ENCODE measurements at places on chromosomes 13 and 19.
A peak's percentile ranks its signal among the peaks of the same experiment; 100 is the strongest.

GRCh38 chr13:46641274-46642081 is 88.5 kb downstream of the LRCH1 start:
- DNase-seq, result no peak

GRCh38 chr13:80469853-80470381 is 129.0 kb upstream of the SPRY2 start:
- DNase-seq, result no peak

DNA sequence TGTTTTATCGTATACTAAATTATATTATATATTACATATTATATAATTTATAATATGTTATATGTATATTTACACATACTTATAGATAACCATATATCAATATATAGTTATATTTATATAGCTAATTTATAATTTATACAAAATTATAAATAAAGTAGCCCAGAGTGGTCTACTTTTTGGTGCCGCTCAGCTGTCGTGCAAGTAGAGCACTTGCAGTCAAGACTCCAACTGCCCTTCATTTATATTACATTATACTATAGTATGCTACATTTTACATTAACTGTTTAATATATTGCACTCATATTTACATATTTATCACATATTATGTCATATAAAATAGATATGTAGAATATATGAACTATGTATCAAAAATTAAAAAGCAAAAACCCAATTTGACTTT is 1124.7 kb upstream of the MIR17HG start:
- no peak for DNase-seq

GRCh38 chr19:20479483-20479882 is 86.1 kb downstream of the ZNF737 start:
- no peak for DNase-seq

DNA sequence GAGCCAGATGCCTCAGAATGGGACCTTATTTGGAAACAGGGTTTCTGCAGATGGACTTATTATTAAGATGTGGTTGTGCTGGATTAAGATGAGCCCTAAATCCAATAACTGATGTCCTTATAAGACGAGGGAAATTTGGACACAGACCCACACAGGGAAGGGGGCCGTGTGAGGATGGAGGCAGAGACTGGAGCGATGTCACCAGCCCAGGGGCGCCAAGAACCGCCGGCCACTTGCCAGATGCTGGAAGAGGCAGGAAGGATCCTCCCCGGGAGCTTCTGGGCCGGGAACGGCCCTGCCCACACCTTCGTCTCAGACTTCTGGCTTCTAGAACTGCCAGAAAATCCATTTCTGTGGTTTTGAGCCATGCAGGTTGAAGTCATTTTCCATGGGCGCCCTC is 26.6 kb downstream of the GNG7 start:
- no peak for DNase-seq

- peak; percentile 3 for DNase-seq
Observed at GRCh38 chr13:99656844-99657381, 155.6 kb downstream of the TM9SF2 start.

GRCh38 chr13:28346154-28346553 is 148.8 kb downstream of the FLT1 start:
- no peak for DNase-seq

GRCh38 chr13:21231426-21231940 is 55.0 kb downstream of the MRPL57 start:
- no peak for DNase-seq

GRCh38 chr13:46620029-46620428 is 67.1 kb downstream of the LRCH1 start:
- DNase-seq, result no peak

DNA sequence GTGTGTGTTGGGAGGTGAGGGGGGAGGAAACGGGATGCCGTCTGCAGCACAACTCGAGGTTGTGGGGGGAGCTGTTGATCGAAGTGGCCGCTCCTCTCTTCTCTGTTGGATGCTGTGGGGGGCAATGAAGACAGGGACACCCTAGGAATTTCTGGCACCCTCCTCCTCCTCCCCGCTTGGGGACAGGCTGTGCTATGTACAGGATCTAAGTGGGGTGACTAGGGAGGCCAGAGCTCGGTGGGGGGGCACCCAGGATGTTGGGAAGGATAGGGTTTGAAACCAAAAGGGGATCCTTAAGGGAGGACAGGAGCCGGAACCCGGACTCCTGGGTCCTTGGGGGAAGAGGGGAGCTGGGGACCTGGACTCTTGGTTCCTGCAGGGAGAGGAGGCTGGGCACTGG is 2.0 kb downstream of the GRIN2D start:
- no peak for DNase-seq

- no peak for DNase-seq
Observed at GRCh38 chr19:16944626-16945363, 56.0 kb downstream of the F2RL3 start.

GRCh38 chr13:51845574-51846318 is 769 bp upstream of the TMEM272 start:
- no peak for DNase-seq

DNA sequence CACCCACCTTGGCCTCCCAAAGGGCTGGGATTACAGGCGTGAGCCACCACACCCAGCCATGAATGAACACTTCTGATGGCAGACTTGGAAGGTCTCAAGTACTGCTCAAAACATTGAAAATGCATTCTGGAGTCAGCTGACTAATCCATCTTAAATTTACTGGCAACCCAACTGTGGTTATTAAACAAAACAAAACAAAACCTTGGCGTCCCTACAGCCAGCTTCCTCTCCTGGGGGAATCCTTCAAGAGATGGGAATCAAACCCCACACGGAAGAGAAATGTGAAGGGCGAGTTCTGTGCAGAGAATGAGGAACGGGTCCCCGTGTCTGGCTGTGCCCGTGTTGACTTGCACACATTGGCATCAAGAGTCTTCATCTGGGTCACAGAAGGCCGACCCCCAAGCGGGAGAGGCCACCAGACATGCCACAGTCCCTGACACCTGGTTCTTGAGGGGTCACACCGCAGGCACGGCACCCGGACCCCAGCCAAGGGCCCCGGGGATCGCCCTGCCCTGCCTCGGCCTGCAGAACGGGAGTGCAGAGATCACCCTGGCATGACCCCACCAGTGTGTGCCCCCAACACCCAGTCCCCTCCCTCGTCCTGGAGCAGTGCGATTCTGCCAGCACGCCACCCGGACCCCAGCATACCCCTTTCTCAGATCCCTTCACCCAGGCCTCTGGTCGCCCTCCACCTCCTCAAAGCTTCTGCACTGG is 3.2 kb downstream of the MAP2K2 start:
- no peak for DNase-seq

DNA sequence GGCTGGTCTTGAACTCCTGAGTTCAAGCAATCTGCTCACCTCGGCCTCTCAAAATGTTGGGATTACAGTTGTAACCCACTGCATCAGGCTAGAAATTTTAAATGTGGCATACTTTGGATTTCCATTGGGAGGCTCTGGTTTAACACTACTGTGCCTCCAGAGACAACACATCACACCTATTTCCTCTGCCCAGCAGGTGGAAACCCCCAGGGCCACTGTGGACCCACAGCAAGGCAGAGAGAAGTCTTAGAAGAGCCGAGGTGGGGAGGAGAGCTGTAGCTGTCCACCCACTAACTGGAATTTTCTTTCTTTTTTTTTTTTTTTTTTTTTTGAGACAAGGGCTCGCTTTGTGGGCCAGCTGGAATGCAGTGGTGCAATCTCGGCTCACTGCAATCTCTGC is 39.4 kb downstream of the IER2 start:
- DNase-seq, result no peak

DNA sequence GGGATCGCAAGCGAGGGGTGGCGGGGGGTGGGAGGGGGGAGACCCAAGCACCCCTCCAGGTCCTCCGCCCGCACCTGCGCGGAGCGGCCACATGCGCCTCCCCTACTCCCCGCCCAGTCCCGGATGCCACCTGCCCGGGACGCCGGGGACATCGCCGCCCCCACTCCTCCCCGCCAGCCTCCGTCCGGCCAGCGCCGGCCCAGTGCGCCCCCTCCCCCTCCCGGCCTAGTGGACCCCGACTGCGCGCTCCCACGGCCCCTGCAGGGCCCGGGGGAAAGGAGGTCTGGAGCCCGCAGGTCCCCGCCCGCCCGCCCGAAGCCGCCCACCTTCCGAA is 263 bp downstream of the RHPN2 start:
- no peak for DNase-seq

DNA sequence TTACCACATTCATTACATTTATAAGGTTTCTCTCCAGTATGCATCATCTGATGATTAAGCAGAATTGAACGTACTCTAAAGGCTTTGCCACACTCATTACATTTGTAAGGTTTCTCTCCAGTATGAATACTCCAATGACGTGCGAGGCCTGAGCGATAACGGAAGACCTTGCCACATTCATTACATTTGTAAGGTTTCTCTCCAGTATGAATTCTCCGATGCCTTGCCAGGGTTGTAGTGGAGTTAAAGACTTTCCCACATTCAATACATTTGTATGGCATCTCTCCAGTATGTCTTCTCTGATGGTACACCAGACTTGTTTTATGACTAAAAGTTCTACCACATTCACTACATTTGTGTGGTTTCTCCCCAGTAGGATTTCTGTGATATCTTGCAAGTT is 16.8 kb upstream of the ZNF432 start:
- no peak for DNase-seq

GRCh38 chr19:11680689-11681302 is 58.0 kb downstream of the ZNF823 start:
- no peak for DNase-seq

DNA sequence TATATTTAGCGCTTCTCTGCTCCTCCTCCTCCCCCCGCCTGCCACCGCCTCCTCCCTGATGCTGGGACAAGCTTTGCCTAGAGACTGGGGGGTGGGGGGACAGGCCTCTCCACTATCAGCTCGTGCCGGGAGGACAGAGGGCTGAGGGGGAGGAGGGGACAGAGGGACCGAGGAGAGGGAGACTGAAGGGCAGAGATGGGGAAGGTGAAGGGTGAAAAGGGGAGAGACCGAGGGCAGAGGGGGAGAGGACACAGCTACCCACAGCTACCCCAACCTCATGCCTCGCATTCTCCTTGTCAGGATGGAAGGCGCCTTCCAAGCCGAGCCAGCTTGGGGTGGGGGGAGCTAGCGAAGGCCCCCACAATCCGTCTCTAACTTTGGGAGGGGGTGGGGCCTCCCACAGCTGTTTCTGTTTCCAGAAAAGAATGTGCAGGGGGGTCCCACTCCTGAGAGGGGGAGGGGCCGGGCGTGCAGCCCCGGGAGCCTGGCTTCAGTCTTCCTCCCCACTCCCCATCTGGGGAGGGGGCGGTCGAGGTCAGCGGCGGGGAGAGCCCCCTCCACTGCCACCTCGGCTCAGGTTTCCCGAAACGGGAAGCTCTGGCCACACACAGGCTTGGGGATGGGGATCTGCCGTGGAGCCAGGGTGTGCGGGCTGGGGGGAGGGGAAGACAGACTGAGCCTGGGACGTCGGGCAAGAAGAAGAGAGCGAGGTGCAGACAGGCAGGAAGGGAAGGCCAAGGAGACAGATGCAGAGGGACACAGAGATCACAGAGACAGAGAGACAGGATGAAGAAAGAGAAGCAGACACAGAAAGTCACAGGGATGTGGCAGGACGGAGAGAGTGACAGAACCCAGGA is 1.6 kb downstream of the DACT3 start:
- no peak for DNase-seq

DNA sequence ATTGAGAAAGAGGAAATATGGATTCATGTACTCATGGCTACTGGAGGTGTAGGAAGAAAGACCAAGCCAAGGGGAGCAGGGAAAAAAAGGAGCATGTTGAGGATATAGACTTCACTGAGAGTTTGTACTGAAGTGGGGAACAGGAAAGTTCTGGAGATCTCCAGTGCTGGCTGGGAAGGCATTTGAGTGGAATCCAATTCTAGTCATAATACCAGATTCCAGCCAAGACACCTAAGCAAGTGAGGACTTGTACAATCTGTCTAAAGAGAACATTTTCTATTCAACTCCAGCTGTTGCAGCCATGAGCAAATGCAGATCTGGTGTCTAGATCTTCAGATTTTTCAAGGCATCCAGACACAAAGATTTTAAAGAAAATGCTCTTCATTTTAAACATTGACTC is 412.5 kb downstream of the OXGR1 start:
- no peak for DNase-seq

GRCh38 chr19:51688671-51689571 is 4.2 kb upstream of the SPACA6 start:
- no peak for DNase-seq

DNA sequence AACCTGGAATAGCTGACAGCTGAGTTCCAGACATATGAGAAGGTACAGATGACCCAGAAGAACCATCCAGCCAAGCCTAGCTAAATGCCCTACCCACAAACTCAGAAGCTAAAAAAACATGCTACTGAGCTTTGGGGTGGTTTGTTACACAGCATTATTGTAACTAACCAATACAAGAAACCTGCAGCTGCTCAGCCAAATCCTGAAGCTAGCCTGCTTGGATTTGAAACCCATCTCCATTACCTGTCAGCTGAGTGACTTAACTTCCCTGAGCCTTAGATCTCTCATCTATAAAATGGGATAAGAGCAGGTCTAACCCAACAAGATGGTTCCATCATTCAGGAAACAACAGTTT is 25.0 kb downstream of the TEX101 start:
- DNase-seq, result no peak

DNA sequence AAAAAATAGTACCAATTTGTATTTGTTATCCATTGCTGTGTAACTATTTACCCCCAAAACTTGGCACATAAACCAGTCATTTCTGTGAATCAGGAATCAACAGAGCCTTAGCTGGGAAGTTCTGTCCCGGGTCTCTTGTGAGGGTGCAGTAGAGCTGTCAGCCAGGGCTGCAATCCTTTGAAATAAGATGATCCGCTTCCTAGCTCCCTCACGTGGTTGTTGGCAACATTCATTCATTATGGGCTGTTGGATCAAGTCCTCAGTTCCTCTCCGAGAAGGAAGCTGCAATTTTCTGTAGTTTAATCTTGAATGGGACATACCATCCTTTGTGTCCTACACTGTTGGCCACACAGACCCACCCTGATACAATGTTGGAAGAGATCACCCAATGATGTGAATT is 277.2 kb downstream of the SUCLA2 start:
- no peak for DNase-seq

- no peak for DNase-seq
Observed at GRCh38 chr19:8373867-8374813, 10.2 kb downstream of the ANGPTL4 start.

GRCh38 chr19:40611900-40612698 is 10.9 kb downstream of the LTBP4 start:
- DNase-seq, result no peak

DNA sequence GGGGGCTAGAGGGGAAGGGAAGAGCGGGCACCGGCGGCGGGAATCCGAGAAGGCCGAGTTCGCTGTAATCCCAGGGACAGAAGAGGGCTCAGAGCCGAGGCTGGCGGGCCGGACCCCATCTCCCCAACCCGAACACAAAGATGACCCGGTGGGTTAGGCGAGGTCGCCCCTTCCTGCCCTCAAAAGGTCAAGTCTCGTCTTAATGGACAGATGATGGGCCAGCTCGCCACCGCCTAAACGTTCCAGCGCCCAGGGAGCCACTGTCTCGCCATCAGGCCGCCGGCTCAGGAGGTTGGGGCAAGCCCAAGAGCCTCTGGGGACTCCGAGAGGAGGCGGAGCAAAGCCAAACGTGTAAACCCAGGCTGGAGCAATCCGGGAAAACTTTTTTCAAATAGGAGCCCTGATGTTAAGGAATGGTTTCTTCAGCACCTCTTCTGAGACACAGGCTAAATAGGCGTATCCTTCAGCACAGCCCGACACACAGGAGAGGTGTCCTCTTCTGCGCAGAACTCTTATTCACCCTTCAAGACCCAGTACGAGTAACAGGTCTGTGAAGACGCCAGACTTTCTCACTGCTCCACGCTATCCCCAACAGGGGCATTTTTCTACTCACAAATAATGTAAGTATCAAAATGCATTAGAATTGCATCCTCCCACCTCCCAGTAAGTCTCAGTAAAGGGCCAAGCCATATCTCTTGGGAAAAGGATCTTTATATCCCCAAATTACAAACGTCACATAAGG is 6.3 kb upstream of the POU4F1 start:
- DNase-seq, result no peak

GRCh38 chr13:40776681-40777165 is 5.7 kb upstream of the MRPS31 start:
- DNase-seq, result peak; percentile 54
